ENCODE measurements at places on chromosomes 5 and 9.

DNA sequence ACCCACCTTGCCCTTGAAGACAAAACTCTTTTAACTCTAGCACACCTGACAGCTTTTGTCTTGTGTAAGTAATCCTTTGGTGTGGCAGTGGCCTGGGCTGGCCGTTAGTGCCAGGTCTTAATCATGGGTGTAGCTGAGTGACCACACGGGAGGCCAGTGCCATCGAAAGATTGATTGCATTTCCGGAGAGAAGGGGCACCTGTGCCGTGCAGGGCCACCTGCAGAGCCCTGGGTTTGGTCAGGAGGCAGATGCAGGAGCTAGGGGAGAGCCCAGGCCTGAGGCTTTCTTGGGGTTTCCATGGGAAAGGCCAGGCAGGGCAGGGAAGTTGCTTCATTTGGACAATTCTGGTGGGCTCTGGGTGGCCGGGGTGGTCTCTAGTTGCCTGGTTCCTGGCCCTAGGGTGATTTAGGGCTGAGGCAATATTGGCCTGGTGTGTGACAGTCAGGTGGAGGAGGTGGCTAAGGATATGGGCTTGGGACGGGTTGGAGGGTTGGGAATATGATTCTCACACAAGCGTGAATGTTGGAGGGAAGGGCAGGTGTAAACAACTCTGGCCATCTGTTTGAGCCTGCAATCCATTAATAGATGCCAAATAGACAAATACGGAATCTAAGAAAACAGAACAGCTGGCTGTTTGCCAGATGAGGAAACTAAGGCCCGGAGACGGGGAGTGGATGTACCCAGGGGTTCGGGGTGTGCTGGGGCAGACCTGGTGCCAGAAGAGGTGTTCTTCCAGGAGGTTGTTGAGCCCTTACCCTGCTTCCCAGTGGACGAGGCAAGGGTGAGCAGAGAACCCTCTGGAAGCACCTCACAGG, 4.6 kb downstream of the DBH start:
- DNase-seq = no peak

DNA sequence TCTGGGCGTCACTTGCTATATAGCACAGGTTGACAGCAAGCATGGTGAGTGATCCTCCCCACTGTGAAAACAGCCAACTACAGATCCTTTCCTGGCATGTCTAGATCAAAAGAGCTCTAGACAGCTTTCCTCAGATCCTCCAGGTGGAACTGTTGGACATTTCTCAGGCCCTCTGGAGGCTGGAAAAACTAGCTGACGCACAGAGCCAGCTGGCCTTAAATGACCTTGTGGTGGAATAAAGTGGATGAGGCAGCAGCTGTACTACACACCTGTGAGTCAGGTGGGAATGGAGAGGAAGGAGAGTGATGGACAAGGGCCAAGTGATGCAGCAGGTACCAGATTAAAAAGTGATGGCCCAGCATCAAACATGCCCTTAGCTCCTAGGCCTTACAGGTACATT, 172.7 kb downstream of the TRIM32 start:
- no peak for DNase-seq

GRCh38 chr5:1124205-1125029, 12.6 kb upstream of the SLC12A7 start:
- no peak for DNase-seq

- DNase-seq = peak; percentile 20
Observed at GRCh38 chr9:6758248-6758497, 400 bp downstream of the KDM4C start.

DNA sequence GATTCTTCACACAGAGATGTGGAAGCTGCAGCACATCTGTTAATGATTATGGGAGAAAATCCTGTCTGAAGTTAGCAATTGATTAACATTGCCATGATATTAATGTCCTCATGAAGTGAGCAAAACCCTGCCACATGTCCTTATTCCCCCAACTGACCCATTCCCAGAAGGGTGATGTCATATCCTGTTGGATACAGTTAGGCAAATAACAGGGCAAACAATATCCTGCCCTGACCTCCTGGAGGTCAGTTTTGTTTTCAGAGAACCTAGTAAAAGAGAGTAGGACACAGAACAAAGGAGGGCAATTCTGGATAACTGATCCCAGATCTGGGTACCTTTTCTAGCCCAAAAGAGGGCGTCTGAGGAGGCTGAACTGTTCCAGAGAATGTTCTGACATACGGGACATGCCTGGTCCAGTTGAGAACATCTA, 11.0 kb downstream of the ABLIM3 start:
- DNase-seq = no peak

DNA sequence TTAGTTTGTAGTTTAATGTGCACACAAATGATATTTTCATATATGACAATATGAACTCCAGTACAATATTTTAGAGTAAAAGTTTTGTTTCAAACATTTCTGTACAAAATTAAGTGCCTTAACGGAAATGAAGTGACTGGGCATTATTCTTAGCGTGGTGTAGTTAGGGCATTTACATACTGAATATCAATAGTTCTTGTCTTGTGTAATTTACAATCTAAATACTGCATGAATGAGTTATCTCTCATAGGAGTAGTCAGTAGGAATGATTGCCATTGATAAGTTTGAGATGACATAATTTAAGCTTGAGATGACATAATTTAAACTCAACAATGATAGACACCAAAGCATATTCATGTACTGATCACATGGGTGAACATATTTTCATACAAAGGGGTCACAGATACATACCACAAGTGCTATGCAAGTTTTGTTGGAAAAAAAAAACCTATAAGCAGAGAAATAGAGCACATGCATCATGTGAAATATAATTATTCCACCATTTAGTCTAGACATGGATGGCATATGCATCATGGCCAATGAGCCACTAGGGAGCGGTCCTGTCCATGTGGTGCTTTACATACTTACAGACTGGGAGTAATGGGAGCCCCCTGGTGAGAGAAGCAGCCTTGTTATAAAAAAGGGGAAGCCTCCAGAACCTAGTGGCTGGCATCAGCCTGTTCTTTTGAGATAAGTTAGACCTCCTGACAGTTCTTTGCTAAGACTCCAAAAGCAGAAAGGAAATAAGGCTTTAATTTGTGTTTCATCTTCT, 1523.9 kb downstream of the MAT2B start:
- no peak for DNase-seq

DNA sequence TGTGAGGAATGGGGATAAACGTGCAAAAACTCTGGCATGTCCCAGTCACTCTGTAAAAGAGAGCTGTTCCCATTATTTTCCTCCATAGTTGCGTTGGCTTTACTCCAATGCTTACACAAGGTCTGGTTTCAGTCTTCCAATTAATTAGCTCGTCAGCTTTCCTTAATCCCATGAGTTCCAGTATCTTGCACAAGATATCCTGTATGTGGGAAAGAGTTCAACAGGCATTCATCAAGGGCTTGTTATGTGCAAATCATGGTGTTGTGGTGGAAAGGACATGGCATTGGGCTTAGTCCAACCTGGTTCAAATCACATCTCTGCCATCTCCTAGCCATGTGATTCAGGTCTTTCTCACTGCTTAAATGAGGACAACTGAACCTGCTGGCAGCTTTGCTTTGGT, 77.5 kb upstream of the PANK3 start:
- no peak for DNase-seq

- DNase-seq = no peak
Observed at GRCh38 chr9:17531642-17532254, 47.1 kb upstream of the SH3GL2 start.

- no peak for DNase-seq
Observed at GRCh38 chr5:126357585-126358342, 65.4 kb upstream of the GRAMD2B start.

- DNase-seq = no peak
Observed at GRCh38 chr5:154206311-154206710, 15.8 kb downstream of the GALNT10 start.
